Activated CD8-positive, alpha-beta memory T cell treated with anti-CD3 and anti-CD28 coated beads for 4 hours (primary cell): ENCODE measurements at places on chromosomes 13 and 19.

DNA sequence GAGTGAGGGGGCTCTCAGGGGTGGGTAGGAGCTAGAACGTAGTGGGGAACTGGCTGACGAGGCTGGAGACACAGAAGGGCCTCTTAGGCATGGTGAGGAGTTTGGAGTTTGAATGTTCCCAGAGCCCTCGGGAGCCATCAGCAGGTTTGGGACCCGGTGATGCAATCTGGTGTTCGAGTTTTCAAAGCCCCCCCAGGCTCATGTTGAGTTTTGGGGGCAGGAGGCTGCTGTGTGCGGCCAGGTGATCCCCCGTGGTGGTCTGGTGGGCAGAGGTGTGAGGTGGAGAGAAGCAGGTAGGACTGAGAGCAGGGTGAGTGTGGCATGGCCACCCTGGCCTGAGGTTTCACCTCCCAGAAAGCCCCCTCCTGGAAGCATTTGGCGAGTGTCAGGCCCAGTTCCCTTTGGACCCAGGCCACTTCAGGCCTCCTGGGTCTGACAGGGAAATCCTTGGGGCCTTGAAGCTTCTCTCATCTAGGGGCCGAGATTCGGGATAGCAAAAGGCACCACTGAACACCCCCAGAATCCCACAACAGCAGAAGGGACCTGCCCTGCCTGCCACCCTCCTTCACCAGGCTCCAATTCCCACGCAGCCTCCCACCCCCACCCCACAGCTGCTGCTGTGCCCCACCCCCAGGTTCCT is 1.2 kb downstream of the YJEFN3 start:
- DNase-seq = no peak

DNA sequence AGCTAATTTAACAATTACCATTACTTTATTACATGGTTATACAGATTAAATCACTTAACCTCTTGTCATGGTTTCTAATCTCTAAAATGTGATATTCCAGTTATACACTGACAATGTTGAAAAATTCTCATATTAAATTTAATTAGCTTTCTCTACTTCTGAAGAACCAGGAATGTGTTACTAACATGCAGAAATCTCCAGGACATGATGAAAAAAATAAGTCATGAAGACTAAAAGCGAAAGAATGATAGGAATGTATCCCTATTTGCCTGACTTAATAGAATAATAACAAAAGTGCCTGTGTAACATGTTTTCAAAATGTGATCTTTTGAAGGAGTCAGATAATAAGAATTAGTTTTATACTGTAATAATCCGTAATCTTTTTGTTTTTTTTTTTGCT is 2823.7 kb upstream of the PCDH20 start:
- DNase-seq = no peak

- no peak for DNase-seq
Observed at GRCh38 chr13:42392716-42393572, 121.0 kb downstream of the AKAP11 start.

DNA sequence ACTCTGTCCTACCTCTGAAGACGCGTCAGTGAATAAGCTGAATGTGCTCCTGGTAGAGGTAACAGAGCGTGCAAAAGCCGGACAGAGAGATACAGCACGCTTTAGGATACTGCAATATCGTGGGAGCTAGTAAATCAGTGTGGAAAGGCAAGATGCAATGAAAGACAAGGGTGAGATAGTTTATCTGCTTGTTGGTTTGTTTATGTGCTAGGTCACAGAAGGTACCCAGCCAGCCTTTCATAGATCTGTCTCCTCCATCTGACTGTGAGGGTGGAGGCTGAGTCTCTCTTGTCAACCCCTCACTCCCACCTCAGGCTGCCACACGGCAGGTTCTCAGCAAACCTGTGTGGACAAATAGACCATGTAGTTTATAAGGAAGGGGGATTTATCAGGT is 904 bp upstream of the GIPC1 start:
- no peak for DNase-seq

DNA sequence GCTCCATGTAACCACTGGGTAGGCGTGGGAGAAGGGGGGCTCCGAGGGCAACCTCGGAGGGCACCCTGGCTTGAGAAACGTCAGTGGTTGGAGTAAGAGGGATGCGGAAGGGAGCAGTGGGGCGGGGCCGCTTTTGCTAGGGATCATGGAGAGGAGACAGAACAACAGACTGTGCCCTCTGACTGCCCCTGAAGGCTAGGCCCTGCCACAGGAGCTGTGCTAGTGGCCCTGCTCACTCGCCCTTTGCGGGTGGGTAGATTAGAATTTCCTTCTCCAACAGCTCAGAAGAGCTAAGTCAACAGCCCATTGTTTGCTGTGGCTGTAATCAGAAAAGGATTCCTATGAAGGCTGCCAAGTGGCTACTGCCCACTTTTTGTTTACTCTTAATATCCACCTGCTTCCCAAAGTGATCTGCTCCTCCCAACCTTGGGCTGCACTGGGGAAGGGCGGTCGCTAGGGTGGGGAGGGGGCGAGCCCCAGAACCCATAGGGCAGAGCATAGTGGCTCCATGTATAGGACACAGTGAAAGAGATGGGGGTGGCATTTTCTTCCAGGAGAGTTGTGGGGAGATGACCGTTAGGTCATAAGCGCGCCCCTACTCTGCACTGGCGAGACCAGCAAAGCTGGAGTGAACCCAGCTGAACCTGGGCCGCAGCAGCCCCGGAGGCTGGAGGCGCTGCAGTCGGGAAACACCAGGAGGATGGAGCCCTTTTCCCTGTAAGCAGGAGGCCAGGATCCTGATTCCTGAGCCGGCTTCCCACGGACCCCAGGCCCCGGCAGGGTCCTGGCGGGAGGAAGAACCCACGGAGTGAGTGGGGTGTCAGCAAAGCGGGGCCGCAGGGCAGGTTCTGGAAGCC is 1.9 kb upstream of the C1QTNF9 start:
- DNase-seq = no peak

DNA sequence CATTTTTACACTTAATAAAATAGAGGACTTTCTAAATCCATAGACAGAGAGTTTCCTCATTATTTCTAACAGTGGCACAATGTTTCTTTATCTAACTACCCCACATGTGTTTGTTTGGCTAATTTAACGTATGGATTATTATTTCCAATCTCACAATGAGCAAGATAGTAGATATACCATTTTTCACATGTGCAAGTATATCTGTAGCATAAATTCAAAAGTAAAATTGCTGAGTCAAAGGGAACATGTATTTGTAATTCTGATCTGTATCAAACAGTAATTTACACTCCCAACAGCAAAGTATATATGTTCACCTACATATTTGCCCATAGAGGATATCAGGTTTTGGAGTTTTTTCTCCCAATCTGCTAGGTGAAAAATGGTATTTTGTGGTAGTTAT is 18.3 kb downstream of the MAST1 start:
- DNase-seq = no peak
